G401 (cell line): ENCODE measurements at places on chromosomes 2 and 18.

- peak; percentile 19 for DNase-seq
Measured at GRCh38 chr2:85353876-85354285, 447 bp downstream of the RETSAT start.

GRCh38 chr18:58223717-58224424 lies 179.8 kb downstream of the NEDD4L start:
- DNase-seq: no peak

DNA sequence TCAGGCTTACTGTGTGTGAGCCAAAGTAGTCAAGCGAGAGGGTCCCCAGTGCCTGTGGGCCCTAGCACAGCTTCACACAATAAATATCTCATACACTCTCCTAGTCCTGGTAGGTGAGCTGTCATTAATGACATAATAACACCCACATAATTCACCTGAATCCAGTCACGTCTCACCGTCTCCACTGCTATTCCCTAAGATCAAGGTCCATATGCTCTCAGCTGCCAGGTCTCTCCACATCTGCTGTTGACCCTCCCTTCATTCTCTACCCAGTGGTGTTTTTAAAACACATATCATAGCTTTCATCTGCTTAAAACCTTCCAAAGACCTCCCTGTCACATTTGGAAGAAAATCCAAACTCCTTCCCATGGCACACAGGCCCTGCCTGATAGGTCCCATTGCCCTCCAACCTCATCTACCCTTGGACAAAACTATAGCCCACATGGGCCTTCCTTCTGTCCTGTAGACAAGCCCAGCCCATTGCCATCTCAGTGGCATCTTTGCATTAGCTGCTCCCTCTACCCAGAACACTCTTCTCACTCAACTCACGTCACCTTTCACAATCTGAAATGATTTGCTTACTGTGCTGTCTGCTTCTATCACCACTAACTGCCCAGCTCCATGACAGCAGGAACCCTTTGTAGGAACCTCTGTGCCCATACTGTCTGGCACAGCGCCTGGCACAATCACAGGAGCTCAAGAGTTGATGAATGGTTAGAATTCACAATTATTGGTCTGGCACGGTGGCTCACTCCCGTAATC lies 7.5 kb downstream of the KCNG3 start:
- no peak for DNase-seq

DNA sequence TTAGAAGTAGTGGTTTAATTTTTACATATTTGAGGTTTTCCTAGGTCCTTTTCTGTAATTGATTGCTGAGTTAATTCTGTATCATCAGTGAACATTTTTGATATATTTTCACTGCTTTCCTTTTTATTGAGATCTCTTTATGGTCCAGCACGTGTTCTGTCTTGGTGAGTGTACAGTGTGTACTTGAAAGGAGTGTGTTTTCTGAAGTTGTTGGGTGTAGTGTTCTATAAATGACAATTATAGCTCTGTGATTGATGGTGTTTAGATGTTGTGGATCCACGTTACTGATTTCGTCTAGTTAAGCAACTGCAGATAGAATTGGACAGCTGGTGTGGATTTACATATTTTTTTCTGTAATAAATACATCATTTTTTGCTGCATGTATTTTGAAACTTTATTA lies 32.7 kb downstream of the AGFG1 start:
- no peak for DNase-seq

DNA sequence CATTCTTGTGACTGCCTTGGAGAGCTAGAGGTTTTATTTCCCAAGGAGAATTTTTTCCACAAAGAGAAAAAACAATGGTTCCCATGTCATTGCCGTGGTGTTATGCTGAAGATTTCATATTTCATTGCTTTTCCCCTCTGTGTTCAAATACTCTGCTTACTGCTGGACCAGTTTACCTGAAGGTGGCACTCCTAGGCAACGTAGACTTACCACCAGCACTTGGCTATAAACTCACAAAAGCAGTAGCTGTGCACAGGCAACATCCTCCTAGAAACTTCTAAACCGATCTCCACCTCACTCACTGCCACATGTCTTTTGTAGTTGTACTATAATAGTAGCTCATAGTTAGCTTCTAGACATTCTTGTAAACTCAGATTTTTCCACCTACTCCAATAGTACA lies 1319.7 kb upstream of the CRIM1 start:
- no peak for DNase-seq

- DNase-seq: no peak
Measured at GRCh38 chr2:172944794-172945509, 130.7 kb upstream of the MAP3K20 start.
